HL-60 (cell line): ENCODE measurements at places on chromosomes 5 and 9.

GRCh38 chr9:84471816-84472215 is 131.3 kb upstream of the SLC28A3 start:
- DNase-seq = no peak

GRCh38 chr9:14251154-14252071 is 62.5 kb downstream of the NFIB start:
- no peak for DNase-seq

- DNase-seq = no peak
Observed at GRCh38 chr5:1278656-1279442, 16.0 kb downstream of the TERT start.

GRCh38 chr5:7795306-7795705 is 55.6 kb downstream of the CFAP90 start:
- DNase-seq = no peak

GRCh38 chr5:144028058-144028457 is 142.4 kb downstream of the YIPF5 start:
- DNase-seq = no peak

DNA sequence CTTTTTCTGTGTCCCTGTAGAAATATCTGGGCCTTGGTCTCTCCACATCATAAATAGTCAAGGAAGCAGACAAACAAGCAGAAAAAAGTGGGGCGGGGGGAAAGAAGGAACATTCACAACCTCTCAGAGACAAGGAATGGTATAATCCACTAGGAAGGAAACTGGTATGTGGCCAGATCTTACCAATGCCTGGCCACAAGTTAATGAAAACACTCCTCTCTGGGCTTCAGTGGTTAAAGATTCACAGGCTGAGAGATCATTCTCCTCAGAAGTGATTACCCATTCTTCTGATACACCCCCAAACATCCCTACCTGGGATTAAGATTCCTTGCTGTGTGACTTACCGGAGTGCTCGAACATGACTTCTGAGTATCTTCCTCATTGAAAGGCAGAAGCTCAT is 290.6 kb downstream of the MARCHF11 start:
- DNase-seq = no peak

- DNase-seq = no peak
Observed at GRCh38 chr9:21690561-21690960, 111.9 kb upstream of the MTAP start.

DNA sequence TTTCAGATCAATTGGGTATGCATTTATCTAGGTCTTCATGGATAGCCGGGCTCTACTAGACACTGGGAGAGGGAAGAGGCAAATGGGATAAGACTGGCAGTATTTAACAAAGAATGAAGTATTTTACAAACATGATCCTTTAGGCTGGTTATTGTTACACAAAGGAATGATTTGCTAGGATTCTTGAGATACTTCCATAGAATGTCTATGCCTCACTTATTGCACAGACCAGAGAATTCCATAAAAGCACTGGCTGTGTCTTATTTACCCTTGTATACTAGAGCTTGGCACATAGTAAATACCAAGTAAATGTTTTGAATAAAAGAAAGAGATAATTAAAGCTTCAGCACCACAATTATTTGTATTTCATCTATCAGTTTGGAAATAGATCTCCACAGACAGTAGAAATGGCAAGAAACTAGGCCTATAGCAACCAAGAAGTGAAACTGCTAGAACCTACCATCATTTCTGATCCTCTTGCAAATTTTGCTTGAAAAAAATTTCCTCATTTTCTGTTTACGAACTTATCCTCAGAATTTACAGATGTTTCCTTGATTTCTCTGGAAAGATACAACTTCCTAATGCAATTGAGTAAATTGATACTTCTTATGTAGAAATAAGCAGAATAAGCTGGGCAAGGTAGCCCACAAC is 3.8 kb downstream of the PDCD1LG2 start:
- no peak for DNase-seq

GRCh38 chr5:156021866-156022265 is 305.1 kb upstream of the SGCD start:
- no peak for DNase-seq
